ENCODE measurements at places on chromosomes 7 and 10.
A peak's percentile ranks its signal among the peaks of the same experiment; 100 is the strongest.

DNA sequence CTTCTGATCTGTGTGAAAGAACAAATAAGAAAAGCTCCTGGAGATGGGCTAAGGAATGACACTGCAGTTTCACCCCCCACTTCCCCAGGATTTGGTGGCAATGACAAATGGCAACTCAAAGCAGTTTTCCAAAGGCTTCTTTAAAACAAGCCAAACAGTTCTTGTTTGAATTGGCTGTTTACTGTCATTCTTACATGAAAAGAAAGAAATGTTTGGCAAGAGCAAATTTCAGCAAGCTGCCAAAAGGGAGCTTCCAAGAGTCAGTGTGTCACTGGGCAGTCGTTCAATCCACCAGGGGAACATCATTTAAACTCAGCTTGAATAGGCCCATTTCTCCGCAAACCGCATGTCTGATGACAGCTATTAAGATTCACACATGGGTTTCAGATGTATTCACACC is 119.0 kb upstream of the RHOBTB1 start:
- no peak for DNase-seq

DNA sequence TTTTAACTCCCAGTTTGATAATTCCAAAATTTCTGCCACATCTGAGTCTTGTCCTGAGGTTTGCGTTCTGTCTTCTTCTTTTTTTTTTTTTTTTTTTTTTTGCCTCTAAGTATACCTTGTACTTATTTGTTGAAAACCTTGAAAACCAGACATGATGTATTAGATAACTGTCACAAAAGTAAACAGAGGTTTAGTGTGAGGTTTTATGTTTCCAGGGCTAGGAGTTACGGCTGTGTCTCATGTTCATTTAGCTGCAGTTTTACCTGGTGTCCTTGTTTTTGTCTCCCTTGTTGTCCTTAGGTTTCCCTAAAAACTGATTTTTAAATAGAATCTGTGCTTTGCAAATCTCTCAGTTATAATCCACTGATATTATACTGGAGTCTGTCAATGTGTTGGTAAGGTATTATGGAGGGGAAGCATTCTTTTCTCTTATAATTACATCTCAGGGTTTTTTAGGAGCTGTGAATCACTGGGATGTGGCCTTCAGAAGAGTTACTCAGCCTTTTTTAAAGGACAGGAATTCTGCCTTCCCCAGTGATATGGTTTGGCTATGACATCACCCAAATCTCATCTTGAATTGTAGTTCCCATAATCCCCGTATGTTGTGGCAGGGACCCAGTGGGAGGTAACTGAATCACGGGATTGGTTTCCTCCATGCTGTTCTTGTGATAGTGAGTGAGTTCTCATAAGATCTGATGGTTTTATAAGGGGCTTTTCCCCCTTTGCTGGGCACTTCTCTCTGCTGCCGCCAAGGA is 95.0 kb downstream of the CDCA7L start:
- DNase-seq: peak; percentile 25

GRCh38 chr7:66776800-66777442 is 36.4 kb downstream of the RABGEF1 start:
- no peak for DNase-seq

- DNase-seq: no peak
These were observed 20.6 kb upstream of the VPS41 start for GRCh38 chr7:38929460-38930171.

DNA sequence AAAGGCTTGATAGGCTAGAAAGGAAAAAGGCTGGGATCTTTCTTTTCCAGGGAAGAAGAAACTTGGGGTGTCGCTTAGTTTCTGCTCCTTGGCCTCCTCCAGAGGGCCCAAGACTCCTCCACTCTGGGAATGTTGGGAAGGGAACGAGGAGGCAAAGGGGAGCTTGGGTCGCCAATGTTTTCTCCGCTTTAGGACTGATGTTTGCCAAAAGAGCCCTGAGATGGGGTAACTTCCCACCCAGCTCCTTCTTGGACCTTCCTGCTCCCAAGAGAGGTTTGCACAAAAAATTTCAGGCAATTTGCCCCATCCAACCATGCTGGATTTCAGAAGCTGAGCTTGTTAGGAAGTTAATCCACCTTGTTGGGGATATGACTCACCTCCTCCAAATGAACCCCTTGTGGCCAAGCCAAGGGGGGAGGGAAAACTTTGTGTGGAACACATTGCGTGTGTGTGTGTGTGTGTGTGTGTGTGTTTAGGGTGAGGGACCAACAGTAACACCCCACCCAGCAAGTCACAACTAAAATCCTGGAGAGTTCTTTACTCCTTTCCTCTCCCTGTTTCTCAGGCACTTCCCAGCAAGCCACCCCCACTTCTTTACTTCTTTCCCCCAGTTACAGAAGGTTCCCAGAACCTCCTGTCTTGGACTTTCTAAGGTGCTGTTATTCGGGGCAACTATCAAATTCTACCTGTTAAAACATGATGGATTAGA is 8.7 kb upstream of the HOXA2 start:
- DNase-seq: no peak

DNA sequence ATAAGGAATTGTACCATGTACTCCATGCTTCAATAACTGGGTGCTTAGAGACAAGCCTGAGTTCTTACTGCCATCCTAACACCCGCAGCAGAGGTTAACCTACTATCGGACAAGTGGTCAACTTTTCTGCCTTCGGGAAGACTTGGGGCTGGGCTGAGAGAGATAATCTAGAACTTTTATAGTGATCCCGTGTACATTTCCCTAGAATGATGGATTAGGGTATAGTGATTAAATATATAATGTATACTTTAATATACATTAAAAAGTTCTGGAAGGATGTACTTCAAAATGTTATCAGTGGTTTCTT is 12.2 kb upstream of the HNRNPF start:
- DNase-seq: no peak

- DNase-seq: no peak
These were observed 9.7 kb downstream of the DPYSL4 start for GRCh38 chr10:132196178-132197113.

DNA sequence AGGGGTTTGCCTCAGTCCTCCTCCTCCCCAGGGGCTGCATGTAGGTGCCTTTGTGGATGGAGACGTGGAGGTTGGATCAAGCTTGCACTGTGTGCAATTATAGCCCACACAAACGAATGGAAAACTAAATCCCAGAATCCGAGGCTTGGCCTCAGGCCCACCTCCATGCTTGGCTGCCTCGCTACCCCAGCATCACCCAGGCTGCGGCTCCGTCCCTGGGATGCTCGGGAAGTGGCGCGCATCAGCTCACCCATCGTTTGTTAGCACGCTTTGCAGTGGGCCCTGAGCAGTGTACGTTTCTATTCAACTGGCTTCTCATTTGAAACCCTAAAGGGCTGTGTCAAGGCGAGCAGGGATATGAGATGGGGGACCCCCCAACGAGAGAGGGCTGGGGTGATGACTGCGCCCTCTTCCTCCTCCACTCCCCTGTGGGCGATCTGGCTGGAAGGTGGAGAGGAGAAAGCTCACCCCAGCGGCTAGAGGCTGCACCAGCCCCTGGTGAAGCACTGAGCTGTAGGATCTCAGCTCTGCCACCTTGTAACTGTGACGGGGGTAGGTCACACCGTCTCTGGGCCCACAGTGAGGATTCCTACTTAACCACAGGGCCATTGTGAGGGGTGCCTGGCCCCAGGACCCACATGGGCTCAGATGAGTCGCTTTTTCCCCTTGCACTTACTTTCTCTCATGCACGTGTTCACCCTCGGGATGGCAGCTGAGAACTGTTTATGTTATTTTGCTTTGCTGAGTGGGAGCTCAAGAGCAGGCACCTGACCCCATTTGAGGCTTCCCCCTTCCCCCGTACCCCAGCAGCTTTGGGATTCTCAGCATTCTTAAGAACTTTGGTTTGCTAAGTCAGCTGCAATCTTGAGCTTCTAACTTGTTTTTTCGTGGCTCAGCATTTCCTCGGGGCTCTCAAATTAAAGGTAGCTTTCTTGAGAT is 12.7 kb upstream of the BTBD16 start:
- DNase-seq: no peak

GRCh38 chr7:157668221-157668883 is 331.5 kb downstream of the DNAJB6 start:
- DNase-seq: no peak

- DNase-seq: peak; percentile 5
These were observed 47.2 kb downstream of the KIF11 start for GRCh38 chr10:92640107-92640506.

DNA sequence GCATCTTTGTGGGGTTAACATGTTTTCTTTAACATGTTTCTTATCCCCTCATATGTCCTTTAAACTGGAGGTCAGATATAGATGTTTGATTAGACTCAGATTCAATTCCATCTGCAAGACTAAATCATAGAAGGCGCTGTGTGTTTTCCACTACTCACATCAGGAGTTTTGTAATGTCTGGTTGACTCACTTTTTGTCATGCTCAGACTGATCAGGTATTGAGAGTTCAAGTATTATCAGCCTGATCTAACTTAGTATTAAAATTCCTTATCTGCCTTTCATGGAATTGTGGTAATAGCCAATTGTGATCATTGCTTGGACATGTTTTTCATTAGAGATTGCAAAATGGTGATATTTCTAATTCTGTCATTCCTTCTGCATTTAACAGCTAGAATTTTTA is 30.2 kb downstream of the ENTPD7 start:
- DNase-seq: no peak

- DNase-seq: no peak
These were observed 251.8 kb upstream of the NFE2L3 start for GRCh38 chr7:25900245-25900644.

GRCh38 chr7:135884495-135885232 is 92.5 kb downstream of the MTPN start:
- no peak for DNase-seq

DNA sequence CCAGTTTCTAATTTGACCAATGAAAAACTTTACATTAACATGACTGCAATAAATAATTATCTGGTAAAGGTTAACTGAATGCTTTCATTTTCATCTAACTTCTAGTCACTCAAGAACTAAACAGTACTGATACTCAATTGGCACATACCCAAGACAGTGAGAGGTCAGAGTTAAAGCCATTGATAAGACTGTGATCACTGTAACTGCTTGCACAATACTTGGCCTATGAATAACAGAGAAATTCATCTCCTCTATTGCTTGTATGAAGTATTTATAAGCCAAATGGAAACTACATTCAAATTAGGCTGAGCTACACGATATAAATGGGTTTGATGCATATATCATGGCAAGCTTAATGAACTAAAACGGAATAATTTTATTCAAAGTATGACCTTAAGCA is 43.0 kb downstream of the HERC4 start:
- DNase-seq: no peak

GRCh38 chr7:74063223-74063641 is 20.4 kb upstream of the LIMK1 start:
- no peak for DNase-seq

- no peak for DNase-seq
These were observed 174.9 kb upstream of the HPS1 start for GRCh38 chr10:98621630-98622029.

- DNase-seq: no peak
These were observed at the start of gene ITGA8 for GRCh38 chr10:15719899-15720634. TSS of gene ITGA8 (minus strand) at chr10:15719922. CDS start at chr10:15719771, 151 bp downstream.

GRCh38 chr10:12657489-12657888 is 308.1 kb downstream of the CAMK1D start:
- DNase-seq: no peak

DNA sequence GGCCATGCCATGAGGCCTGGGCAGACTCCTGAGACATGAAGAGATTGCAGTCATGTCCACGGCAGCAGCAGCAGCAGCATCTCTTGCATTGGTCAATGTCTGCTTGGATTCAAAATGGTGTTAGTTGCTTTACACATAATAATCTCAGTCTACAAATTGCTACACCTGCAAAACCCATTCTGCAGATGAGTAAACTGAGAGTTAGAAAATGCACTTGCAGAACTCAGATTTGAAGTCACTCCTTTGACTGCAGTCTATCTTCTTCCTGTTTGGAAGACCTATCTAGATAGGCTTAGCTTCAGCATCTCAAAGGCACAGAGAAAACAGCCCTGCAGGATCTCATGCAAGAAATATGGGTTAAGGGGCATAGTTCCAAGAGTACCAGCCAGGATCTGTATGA is 350.3 kb downstream of the TNS3 start:
- no peak for DNase-seq

- DNase-seq: no peak
These were observed 231.2 kb downstream of the PLXNA4 start for GRCh38 chr7:132345030-132345429.

GRCh38 chr10:110780704-110781103 is 91.0 kb upstream of the PDCD4 start:
- DNase-seq: no peak

DNA sequence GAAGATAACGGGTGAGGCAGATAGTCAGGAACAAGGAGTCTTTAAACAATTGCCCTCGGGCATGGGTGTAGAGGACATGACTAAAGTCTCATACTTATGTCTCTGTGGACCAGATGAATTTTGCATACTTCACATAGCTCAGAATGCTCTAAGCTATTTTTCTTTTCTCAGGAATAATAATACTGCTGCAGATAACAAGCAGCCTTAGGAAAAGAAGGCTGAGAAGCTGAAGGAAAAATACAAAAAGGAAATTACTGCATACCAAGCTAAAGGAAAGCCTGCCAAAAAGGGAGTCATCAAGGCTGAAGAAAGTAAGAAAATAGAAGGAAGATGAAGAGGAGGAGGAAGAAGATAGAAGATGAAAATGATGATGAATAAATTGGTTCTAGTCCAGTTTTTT is 13.4 kb upstream of the ERCC6 start:
- DNase-seq: peak; percentile 82

GRCh38 chr10:5506751-5507648 is 7.6 kb upstream of the CALML5 start:
- DNase-seq: no peak

GRCh38 chr10:31136930-31137885 is 105.5 kb upstream of the ZNF438 start:
- no peak for DNase-seq

GRCh38 chr7:88268858-88269257 is 37.8 kb downstream of the STEAP4 start:
- no peak for DNase-seq

GRCh38 chr7:107631588-107632491 is 28.8 kb upstream of the SLC26A4 start:
- no peak for DNase-seq

GRCh38 chr10:43698156-43698555 is 49.5 kb upstream of the ZNF32 start:
- no peak for DNase-seq

GRCh38 chr10:44891721-44892120 is 19.4 kb upstream of the TMEM72 start:
- no peak for DNase-seq

DNA sequence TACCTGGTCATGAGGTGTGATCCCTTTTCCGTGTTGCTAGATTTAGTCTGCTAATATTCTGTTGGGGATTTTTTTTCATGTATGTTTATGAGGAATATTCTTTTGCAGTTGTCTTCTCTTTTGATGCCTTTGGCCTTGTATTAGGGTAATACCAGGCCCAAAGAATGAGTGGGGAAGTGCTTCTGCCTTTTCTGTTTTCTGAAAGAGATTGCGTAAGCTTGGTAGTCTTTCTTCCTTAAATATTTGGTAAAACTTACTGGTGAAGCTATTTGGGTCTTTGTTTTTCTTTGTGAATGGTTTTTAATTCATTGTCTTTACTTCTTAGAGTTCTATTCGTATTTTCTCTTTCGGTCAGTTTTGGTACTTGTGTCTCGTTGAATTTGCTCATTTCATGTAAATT is 51.1 kb downstream of the SHH start:
- no peak for DNase-seq

GRCh38 chr7:48691788-48692187 is 232.6 kb upstream of the CDC14C start:
- no peak for DNase-seq

All from AG09309 (cell line).